Endothelial cell of umbilical vein (primary cell): ENCODE measurements at places on chromosomes 2 and 18. TPM values are rescaled to one million over a fixed set of nuclear protein-coding genes. Genes with fewer than 3 reads are reported as not detected.
A peak's percentile ranks its signal among the peaks of the same experiment; 100 is the strongest.

The ARHGAP25 gene
- 1.2 and 2.0 TPM in 2 replicates for total RNA-seq

The MTHFD2 gene
- total RNA-seq: 74.9 and 83.2 TPM in 2 replicates

DNA sequence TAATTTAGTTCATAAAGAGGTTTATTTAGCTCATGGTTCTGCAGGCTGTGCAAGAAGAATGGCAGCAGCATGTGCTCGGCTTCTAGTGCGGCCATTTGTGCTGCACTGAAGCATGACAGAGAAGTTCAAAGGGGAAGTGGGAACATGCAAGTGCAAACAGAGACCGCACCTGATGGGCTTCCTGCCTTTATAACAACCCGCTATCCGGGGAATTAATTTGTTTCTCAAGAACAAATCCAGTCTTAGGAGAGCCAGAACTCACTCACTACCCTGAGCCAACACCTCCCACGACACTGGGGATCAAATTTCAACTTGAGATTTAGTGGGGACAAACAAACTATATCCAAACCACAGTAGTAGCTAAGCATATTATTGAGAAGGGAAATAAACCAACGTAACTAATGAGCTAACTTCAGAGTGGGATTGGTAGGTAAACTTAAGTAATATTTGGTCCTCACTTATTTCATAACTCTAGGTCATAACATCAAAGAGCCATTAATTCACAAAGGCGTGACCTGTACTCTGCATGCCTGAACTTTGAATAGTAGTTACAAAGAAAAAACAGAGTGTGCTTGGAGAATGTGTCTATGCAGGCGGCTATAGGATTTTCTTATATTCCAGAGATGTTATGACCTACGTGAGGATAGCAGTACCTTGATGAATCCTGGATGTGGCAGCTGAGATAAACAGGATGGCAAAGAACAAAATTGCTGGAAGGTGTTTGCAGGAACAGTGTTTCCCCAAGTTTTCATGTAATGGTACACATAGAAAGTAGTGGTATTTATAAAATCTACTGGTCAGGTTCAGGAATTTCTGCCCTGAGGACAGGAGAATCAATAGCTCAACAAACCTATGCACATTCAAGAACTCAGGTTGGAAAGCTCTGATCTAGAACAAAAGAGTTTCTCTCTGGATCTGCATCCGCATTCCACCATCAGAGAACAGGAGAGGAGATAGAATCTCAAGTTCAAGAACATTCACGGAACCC lies 845.9 kb upstream of the ID2 start:
- DNase-seq: no peak
- H3K4me3 ChIP-seq: no peak overlapping the region
- no peaks in the 10 kb centered on the region for H3K27me3 ChIP-seq
- H3K4me1 ChIP-seq: no peaks in the 10 kb centered on the region
- H3K27ac ChIP-seq: no peak overlapping the region

- no peak overlapping the region for H3K27ac ChIP-seq
- no peak overlapping the region for H3K4me3 ChIP-seq
- H3K27me3 ChIP-seq: no peaks in the 10 kb centered on the region
- no peaks in the 10 kb centered on the region for H3K36me3 ChIP-seq
Measured at GRCh38 chr2:112046231-112046630, 8.8 kb upstream of the TMEM87B start.

DNA sequence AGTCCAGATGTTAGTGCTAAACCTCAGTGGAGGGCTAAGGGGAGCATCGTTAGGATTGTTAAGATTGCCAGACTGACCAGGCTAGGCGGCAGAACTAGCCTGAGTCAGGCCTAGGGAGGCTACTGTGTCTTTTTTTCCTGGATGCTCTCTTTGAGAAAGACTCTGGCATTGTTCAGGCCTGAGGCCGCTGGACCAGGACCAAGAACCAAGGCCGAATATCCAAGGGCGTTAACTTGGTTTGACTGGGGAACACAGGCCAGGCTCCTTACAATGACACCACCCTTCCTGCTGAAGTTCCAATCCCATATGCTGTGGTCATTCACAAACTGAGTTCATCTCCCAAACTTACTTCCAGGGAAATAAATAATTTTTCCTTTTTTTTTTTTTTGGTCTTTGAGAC lies 10.6 kb downstream of the HTRA2 start:
- H3K4me3 ChIP-seq: no peak overlapping the region
- no peaks in the 10 kb centered on the region for H3K36me3 ChIP-seq
- H3K27ac ChIP-seq: no peak overlapping the region
- DNase-seq: no peak

DNA sequence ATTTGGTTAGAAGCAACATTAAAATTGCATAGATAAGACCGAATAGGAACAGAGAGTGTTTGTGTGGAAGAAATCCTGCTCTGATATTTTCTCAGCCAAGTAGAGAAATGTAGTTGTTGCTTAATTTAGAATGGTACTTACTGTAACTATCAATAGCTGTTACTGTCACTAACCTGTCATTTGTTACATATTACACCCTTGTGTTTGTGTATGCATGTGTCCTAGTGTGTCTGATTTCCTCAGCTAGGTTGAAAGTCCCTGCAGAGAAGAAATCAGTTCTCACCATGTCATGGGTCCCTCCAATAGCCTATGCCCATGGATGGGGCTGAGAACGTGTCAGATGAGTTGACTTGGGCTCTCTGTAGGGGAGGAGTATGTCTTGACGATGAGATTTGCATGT lies 94.4 kb downstream of the SPTBN1 start:
- peaks cover 18% of the 10 kb centered on the region for H3K4me1 ChIP-seq
- no peaks in the 10 kb centered on the region for H3K36me3 ChIP-seq
- no peak overlapping the region for H3K4me3 ChIP-seq
- DNase-seq: no peak

DNA sequence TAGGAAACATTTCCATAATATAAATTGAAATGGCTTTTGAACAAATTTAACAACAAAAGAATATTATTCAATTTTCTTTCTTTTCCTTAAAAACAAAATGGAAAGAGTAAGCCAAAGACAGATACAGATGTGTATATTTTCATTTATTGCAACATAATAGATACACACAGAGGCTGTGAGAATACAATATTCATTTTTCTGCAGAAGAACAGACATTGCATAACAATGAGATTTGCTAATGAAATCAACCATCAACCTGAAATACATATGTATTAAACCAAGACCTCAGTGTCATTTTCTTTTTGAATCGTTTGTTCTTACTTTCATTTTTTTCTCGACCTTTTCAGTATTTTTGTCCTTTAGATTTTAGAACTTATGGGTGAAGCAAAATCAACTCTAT lies 95.1 kb downstream of the BAZ2B start:
- H3K27ac ChIP-seq: no peak overlapping the region
- no peak for DNase-seq
- no peaks in the 10 kb centered on the region for H3K36me3 ChIP-seq
- peaks cover 8% of the 10 kb centered on the region for H3K4me1 ChIP-seq
- H3K27me3 ChIP-seq: no peaks in the 10 kb centered on the region

The GNAL gene
- 0.65 and 0.73 TPM in 2 replicates for total RNA-seq

GRCh38 chr18:9681217-9681616 lies 26.9 kb upstream of the RAB31 start:
- DNase-seq: no peak
- no peaks in the 10 kb centered on the region for H3K27me3 ChIP-seq
- H3K36me3 ChIP-seq: no peaks in the 10 kb centered on the region
- no peak overlapping the region for H3K27ac ChIP-seq
- no peaks in the 10 kb centered on the region for H3K4me1 ChIP-seq

The ZNF396 gene
- total RNA-seq: 0.44 and 0.72 TPM in 2 replicates

GRCh38 chr2:11679486-11680181 lies 9.6 kb upstream of the NTSR2 start:
- no peak for DNase-seq
- H3K4me1 ChIP-seq: peaks cover 4% of the 10 kb centered on the region
- H3K36me3 ChIP-seq: no peaks in the 10 kb centered on the region
- H3K27me3 ChIP-seq: peaks cover 4% of the 10 kb centered on the region
- H3K27ac ChIP-seq: no peak overlapping the region
- no peak overlapping the region for H3K4me3 ChIP-seq

DNA sequence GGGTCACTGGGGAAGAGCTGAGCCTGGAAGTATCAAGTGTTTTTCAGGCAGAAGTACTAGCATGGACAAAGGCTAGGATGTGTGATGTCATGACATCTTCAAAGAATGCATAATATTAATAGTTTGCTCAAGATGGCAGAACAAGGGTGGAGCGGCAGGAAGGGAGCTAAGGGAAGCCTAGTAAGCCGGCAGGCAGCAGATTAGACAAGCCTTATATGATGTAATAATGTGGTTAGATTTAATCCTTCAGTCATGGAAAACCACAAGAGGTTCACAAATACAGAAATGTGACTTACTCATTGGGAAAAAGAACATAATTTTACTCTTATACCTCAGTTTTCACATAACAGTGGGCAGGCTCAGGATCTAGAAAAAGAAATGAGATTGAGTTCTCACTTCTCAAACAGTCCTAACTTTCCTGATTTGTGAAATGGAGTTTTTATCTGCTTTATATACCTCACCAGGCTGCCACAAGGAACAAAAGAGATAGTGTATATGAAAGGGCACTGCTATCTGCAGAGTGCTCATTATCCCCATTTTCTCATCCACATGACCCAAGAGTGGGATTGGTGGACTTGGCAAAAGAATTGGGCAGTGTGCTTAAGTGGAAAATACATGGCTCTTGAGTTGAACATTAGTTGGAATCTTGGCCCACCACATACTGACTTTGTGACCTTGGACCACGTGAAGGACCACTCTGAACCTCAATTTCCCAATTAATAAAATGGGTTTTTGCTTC lies 89.1 kb upstream of the LHCGR start:
- no peak overlapping the region for H3K4me3 ChIP-seq
- no peaks in the 10 kb centered on the region for H3K27me3 ChIP-seq
- no peaks in the 10 kb centered on the region for H3K4me1 ChIP-seq
- no peak for DNase-seq

The RABL2A gene
- total RNA-seq: 10.8 and 12.2 TPM in 2 replicates

The PSMA8 gene
- not detected in 2 replicates for total RNA-seq

The ALPG gene
- total RNA-seq: not detected in 2 replicates

GRCh38 chr2:75367401-75367800 lies 168.1 kb upstream of the TACR1 start:
- H3K36me3 ChIP-seq: no peaks in the 10 kb centered on the region
- no peaks in the 10 kb centered on the region for H3K27me3 ChIP-seq
- no peak overlapping the region for H3K27ac ChIP-seq
- no peaks in the 10 kb centered on the region for H3K4me1 ChIP-seq
- DNase-seq: no peak
- H3K4me3 ChIP-seq: no peak overlapping the region

The HOXD8 gene
- total RNA-seq: 14.9 and 15.6 TPM in 2 replicates

GRCh38 chr2:220556658-220557057 lies 929.2 kb downstream of the SLC4A3 start:
- H3K4me3 ChIP-seq: no peak overlapping the region
- H3K27ac ChIP-seq: no peak overlapping the region
- no peak for DNase-seq
- H3K27me3 ChIP-seq: no peaks in the 10 kb centered on the region

DNA sequence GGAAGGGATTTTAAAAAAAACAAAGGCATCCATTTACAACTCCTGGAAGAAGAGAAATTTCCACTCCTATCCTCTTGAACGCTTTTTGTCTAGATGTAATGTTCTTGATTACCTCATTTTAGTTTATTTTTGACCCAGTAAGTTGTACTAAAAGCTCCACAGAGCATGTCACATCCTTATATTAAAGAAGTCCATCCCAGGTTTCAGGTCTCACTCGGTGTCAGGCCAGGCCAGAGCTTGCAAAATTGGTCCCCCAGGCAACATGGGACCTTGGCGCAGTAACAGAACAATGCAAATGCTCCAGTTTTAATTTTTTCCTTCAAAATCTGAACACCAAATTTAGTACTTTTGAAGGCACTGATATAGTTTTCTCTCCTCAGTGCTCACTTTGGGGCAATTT lies 218.4 kb upstream of the REV1 start:
- H3K4me1 ChIP-seq: no peaks in the 10 kb centered on the region
- H3K27ac ChIP-seq: no peak overlapping the region
- H3K4me3 ChIP-seq: no peak overlapping the region
- H3K27me3 ChIP-seq: no peaks in the 10 kb centered on the region

GRCh38 chr2:189580241-189580651 lies 340 bp downstream of the SLC40A1 start:
- H3K36me3 ChIP-seq: no peaks in the 10 kb centered on the region
- no peaks in the 10 kb centered on the region for H3K27me3 ChIP-seq
- peaks cover 14% of the 10 kb centered on the region for H3K4me1 ChIP-seq
- no peak overlapping the region for H3K27ac ChIP-seq
- H3K4me3 ChIP-seq: peak overlapping the region; percentile 75

- peak overlapping the region; percentile 92 for H3K27ac ChIP-seq
- DNase-seq: no peak
- no peaks in the 10 kb centered on the region for H3K27me3 ChIP-seq
- H3K36me3 ChIP-seq: no peaks in the 10 kb centered on the region
- H3K4me1 ChIP-seq: peaks cover 23% of the 10 kb centered on the region
Measured at GRCh38 chr2:216316743-216317142, 55.5 kb downstream of the MARCHF4 start.

DNA sequence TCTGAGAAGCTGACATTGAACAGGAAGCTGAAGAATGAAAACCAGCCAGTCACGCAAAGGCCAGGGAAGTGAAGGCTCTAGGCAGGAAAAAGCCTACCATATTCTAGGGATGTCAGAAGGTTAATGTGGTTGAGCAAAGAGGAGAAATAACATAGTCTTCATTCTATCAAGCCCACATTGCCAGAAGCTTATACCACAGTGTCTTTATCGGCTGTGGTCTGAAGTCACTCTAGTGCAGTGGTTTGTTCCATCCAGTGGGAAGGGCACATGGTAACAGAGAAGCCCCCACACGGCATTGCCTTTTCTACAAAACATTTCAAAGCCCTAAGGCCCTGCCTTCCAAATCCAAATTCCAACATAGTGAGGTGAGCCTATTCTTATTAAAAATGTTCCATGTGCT lies 311.3 kb downstream of the TNS1 start:
- no peak overlapping the region for H3K4me3 ChIP-seq
- no peaks in the 10 kb centered on the region for H3K4me1 ChIP-seq
- H3K36me3 ChIP-seq: no peaks in the 10 kb centered on the region
- H3K27me3 ChIP-seq: no peaks in the 10 kb centered on the region
- H3K27ac ChIP-seq: no peak overlapping the region

DNA sequence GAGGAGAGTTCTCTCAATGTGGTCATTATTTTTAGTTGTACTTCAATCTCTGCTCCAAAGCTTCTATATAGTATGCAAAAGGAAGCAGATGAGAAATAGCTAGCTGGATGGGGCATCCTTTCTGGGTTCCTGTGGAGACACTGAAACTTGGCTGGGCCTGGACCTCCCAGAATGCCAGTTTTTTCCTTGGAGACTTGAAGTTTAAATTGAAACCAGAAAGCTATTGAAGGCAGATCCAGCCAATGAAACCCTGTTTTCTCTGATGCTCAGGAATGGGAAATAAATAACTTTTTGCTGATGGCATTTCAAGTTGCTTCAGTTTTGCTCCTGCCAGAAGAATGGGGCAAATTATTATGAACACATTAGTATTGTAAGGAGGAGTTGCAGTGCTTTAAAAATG lies 2.9 kb downstream of the SETBP1 start:
- peaks cover 28% of the 10 kb centered on the region for H3K27me3 ChIP-seq

- H3K4me1 ChIP-seq: peaks cover 13% of the 10 kb centered on the region
- peak; percentile 57 for DNase-seq
- no peak overlapping the region for H3K27ac ChIP-seq
- no peak overlapping the region for H3K4me3 ChIP-seq
- H3K27me3 ChIP-seq: no peaks in the 10 kb centered on the region
Measured at GRCh38 chr2:162126111-162126519, 25.9 kb downstream of the GCG start.

The DCC gene
- total RNA-seq: not detected in 2 replicates

The CPLX4 gene
- not detected in 2 replicates for total RNA-seq

GRCh38 chr18:55323051-55323994 lies 264.7 kb downstream of the TCF4 start:
- no peak overlapping the region for H3K4me3 ChIP-seq
- DNase-seq: peak; percentile 37
- H3K4me1 ChIP-seq: peaks cover 74% of the 10 kb centered on the region

GRCh38 chr2:194443926-194444325 lies 1213.1 kb upstream of the SLC39A10 start:
- H3K4me3 ChIP-seq: no peak overlapping the region
- DNase-seq: no peak
- no peaks in the 10 kb centered on the region for H3K27me3 ChIP-seq
- H3K27ac ChIP-seq: no peak overlapping the region
